ENCODE measurements at places on chromosomes 5 and 9.

- DNase-seq: no peak
Measured at GRCh38 chr9:12776513-12777055, 1.8 kb downstream of the LURAP1L start.

GRCh38 chr9:107018861-107019545 lies 156.0 kb downstream of the ZNF462 start:
- DNase-seq: no peak

DNA sequence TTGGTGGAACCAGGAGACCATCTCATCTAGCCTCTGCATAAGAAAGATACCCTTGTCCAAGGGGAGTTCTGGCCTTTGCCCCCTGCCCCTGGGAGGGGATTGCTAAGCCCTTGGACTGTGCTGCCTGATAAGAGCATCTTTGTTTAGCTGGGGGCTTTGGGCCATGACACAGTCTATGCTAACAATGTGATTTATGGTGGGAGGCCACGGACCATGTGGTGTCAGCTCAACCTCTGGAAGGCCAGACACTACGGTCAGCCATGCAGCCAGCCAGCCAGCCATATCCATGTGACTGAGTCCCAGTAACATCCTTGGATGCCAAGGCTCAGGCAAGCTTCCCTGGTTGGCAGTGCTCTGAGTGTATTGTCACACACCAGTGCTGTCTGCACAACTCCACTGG lies 244.4 kb downstream of the FSTL4 start:
- no peak for DNase-seq

- DNase-seq: no peak
Measured at GRCh38 chr9:124198948-124199347, 58.8 kb upstream of the NEK6 start.

- DNase-seq: no peak
Measured at GRCh38 chr5:138230981-138231589, 18.0 kb upstream of the CDC23 start.

DNA sequence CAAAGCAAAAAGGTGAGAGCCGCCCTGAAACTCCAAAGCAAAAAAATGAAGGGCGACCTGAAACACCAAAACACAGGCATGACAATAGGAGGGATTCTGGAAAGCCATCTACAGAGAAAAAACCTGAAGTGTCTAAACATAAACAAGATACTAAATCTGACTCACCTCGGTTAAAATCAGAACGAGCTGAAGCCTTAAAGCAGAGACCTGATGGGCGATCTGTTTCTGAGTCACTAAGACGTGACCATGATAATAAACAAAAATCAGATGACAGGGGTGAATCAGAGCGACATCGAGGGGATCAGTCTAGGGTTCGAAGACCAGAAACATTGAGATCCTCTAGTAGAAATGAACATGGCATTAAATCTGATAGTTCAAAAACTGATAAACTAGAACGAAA lies 108.8 kb downstream of the NIPBL start:
- DNase-seq: no peak

DNA sequence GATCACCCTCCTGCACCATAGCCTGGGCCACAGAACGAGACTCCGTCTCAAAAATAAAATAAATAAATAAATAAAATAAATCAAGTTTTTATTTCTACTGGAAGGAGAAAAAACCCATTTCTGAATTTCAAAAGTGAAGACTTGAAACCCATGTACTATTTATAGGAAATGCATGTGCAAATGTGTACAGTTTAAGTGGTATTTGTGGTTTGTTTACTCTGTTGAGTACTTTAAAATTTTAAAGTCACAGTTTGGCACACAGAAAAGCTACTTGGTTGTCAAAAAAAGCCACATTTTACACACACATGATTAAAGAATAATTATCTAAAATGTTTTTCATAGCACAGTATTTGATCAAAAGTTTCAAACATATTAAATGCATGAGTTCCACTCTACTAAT lies 43.6 kb downstream of the NR3C1 start:
- DNase-seq: no peak
